Stimulated activated CD4-positive, alpha-beta T cell treated with anti-CD3 and anti-CD28 coated beads, Interleukin-4, amount 100 ng/mL, for 48 hours (primary cell): ENCODE measurements at places on chromosomes 4 and X.

GRCh38 chrX:39757971-39758370 lies 339.8 kb downstream of the BCOR start:
- DNase-seq, result no peak

- DNase-seq, result no peak
These were observed 40.1 kb downstream of the OFD1 start for GRCh38 chrX:13774696-13775095.

GRCh38 chrX:105821471-105822121 lies 743 bp upstream of the NRK start:
- DNase-seq, result no peak

GRCh38 chrX:110419512-110419911 lies 60.9 kb downstream of the RTL9 start:
- DNase-seq, result no peak

- no peak for DNase-seq
These were observed 8.7 kb downstream of the GAB1 start for GRCh38 chr4:143345356-143345755.

- no peak for DNase-seq
These were observed 32.2 kb upstream of the TXLNG start for GRCh38 chrX:16754019-16754418.

- DNase-seq, result no peak
These were observed 110.4 kb upstream of the RXFP1 start for GRCh38 chr4:158411269-158411668.

DNA sequence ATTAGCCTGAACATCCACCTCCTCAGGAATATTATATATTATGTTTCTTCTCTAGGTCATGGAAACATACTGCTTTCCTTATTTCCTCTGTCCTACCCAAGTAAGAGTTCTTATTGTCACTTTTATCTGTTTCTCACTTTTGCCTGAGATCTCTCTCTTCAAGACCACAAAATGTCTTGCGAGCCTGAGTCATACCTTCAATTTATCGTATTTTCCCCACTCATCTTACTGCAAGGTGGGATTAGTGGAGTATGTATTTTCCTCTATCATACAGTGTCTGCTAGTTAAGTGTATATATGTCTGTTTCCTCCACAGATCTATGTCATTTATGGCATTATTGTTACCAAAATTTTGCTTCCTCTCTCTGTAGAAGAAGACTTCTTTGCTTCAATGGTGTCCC lies 124.5 kb downstream of the EIF4E start:
- no peak for DNase-seq

DNA sequence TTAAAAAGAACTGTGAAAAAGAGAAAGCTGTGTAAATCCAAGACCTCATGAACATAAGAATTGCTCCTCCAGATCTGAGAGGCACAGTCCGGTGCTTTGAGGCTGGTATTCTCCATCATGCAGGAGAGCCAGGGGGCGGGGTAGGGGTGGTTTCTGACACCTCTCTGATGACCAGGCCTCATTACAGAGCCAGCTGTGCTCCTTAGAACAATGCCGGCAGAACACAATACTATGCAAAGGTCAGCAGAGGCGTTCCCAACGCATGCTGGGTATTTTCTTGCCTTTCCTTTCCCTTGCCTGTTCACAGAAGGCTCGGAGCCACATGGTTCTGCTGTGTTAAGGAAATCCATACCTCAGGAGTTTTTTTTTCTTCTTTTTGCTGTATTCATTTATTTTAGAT lies 91.2 kb upstream of the SOD3 start:
- DNase-seq, result no peak

GRCh38 chr4:12186526-12186925 lies 757.8 kb upstream of the HS3ST1 start:
- DNase-seq, result no peak

DNA sequence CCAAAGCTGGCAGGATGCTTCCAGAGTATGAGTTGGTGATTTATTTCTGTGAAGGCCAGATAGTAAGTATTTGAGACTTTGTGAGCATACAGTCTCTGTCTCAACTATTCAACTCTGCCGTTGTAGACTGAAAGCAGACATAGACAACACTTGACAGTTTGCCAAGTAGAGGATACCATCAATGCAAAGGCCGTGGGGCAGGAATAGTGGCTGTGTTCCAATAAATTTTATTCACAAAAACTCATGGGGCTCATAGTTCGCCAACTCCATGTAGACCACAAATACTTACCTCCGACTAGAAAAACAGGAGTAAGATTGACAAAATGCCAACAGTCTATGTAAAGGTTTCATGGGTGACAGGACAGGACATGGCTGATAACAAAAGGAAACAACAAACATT lies 3.7 kb upstream of the PIR start:
- DNase-seq, result no peak

DNA sequence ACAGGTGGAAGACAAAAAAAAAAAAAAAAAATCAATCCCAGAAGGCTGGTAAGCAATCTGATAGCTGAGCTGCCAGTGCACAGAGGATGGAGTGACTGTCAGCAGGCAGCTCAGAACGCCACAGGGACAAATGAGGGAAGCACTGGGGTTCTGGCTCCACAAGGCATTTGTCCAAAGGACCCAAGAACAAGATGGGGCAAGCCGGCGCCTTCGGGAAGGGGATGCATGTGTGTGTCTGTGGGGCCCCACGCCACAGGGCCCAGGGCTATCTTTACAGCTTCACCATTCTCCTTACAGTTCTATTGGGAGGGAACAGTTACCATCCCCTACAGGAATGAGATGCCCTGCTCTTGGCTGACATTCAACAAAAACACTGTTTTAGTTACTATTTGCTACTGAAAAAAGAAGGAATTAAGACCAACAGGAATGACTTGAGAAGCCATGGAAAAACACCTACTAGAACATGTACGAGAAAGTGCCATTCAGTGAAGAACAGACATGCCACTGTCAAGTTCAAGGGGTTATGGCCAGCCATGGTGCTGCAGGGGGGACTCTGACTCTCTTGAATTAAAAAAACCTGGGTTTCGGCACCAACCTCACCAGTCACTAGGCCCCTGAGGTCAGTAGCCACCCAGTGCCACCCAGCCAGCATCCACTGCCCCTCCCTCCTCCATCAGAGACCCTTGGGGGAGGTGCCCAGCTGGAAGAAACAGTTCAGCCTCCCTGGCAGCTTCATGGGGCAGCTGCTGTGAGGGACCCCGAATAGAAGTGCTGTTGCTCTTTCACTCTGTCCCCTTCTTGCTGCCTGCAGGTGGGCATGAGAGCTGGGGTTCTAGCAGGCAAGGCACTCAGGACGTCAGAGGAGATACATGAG lies 18.5 kb downstream of the WDR1 start:
- DNase-seq, result no peak

DNA sequence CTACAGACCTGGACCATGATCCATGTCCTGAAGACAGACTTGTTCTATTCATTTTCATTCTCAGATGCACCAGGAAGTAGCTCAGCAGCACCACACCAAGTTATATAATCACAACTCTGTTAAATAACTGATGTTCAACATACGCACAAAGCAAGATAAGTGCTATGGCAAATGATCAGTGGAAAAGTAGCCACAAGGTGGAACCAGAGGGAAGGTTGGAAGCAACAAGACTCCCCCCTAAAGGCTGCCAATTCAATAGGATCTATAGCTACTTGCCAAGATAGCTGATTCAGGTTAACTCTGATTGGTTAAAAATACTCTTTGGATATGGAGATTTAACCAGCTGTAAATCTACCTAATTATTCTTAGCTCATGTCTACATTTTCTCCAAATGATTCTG lies 23.7 kb upstream of the FAM47B start:
- DNase-seq, result no peak

DNA sequence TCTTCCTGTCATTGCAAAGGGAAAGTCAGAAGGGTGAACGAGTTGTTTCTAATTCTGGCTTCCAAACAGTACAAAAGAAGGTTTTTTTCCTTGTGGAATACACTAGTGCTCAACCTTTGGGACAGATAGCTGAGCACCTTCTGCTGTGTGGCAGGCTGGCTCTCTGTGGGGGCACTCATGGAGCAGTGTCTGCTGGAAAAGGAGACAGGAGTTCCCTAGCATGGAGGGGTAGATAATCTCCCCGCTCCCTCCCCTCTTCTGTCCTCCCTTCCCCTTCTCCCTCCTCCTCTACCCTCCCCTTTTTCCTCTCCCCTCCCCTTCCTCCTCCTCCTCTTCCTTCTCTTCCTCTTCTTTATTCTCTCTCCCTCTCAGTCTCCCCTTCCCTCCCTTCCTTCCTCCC lies 62.4 kb upstream of the MTM1 start:
- DNase-seq, result no peak
